C1 segment of cervical spinal cord (tissue), 14 donors: ENCODE measurements at places on chromosomes 4 and X.

GRCh38 chrX:724256-724655 is 93.7 kb downstream of the SHOX start:
- DNase-seq: no peak

DNA sequence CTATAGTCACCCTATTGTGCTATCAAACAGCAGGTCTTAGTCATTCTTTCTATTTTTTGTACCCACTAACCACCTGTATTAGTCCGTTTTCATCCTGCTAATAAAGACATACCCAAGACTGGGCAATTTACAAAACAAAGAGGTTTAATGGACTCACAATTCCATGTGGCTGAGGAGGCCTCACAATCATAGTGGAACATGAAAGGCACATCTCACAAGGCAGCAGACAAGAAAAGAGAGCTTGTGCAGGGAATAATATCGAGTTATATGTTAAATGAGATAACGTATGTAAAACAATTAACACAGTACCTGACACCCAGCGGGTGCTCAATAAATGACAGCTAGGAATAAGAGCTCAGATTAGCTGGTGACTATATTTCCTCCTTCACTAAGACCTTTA is 88.1 kb upstream of the WDR44 start:
- no peak for DNase-seq

- no peak for DNase-seq
These were observed 3.6 kb downstream of the NEIL3 start for GRCh38 chr4:177313263-177313662.

DNA sequence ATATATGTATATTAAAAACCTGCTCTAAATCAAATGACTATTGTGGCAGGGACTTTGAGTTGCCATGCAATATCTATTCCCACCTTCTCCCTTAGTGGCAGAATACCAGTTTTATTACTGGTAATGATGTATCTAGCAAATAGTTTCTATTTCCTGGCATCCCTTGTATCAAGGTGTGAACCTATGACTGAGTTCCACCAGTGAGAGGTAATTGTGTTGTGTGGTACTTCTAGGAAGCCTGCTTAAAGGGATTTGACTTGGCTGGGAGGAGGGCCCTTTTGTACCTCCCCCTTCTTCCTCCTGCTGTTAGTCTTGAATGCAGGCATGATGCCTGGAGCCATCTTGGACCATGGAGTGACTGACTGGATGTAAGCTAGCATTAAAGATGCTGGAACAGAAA is 65.4 kb upstream of the DYNLT3 start:
- DNase-seq: no peak

GRCh38 chr4:48450740-48451139 is 32.4 kb upstream of the SLC10A4 start:
- no peak for DNase-seq

DNA sequence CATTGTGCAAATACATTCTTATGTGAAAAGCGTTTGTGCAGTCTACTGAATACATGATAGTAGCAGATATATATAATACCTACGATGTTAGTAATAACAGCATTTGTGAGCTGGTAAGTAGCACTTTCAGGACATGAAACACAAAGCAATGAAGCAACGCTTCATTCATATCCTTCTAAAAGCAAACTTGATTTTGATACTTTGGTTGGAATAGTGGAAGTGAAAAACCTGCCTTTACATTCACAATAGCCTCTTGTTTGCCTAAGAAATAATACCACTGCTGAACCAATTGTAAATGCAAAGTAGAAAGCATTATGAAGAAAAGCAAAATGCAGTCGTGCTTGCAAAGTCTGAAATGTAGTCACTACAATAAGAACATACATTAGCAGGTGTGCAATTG is 926.3 kb downstream of the FSTL5 start:
- DNase-seq: no peak

DNA sequence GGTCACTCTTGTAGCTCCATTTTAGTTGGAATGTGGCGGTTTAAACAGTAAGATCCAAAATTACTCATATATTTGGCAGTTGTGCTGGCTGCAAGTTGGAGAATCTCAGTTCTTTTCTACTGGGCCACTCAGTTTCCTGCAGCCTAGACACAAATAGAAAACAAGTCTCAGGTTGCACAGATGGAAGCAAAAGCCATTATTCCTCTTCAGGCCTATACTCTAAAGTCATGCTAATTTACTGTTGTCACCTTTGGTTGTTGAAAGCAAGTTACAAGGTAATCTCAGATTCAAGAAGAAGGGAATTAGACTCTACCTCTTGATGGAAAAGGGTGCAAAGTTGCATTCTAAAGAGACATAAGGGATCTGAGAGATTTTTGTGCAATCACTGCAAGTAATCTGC is 345.4 kb downstream of the ADAM29 start:
- DNase-seq: no peak

GRCh38 chr4:88137112-88137511 is 21.3 kb downstream of the ABCG2 start:
- DNase-seq: no peak

DNA sequence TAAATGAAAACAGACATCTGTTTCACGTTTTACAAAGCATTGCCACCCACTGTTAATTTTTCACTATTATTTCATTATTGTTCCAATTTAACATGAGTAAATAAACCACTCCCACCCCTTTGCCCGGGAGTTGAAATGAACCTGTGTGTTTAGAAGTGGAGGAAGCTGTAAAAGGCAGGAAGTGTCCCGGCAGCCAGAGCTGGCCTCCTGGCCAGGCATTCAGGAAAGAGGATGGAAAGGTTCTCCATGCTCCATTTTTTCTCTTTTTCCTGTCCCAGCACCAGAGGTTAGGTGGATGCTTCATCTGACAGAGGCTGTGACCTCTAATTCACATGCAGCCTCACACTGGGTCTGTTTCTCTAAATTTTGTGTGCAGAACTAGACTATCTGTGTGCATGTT is 55.5 kb upstream of the LNX1 start:
- DNase-seq: no peak

DNA sequence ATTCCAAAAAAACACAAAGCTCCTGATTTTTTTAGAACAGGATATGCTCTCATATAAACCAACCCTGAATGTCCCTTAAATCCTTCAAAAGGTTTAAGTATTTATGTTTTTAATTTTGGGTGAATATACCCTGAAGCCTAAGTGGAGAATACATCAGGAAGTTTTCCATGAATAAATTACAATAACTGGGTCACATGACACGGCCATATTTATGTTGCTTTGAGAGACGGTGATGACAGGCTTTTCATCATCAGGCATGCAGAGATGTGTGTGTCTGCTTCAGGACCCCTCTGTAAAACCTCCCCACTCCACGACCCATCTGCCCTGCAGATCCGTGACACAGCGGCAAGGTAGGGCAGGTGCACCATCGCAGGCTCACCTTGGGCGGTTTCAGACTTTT is 60.3 kb upstream of the C4orf50 start:
- no peak for DNase-seq

DNA sequence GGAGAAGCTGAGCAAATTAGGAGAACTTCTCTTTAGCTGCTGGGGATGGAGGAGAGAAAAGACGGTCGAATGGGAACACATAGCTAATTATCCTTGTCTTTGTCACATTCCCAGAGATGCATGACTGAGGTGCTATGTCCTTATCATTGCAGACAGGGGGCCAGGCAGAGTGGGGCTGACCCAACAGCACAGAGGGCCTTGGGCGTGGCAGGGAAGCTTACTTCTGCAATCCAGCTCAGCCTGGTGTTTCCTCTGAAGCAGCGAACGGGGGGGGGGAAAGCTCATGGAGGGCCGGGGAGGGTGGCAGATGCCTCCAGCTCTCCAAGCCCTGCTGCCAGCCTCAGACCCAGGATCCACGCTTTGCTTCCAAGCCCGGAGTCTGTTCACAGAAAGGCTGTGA is 50.8 kb upstream of the HOPX start:
- DNase-seq: no peak

DNA sequence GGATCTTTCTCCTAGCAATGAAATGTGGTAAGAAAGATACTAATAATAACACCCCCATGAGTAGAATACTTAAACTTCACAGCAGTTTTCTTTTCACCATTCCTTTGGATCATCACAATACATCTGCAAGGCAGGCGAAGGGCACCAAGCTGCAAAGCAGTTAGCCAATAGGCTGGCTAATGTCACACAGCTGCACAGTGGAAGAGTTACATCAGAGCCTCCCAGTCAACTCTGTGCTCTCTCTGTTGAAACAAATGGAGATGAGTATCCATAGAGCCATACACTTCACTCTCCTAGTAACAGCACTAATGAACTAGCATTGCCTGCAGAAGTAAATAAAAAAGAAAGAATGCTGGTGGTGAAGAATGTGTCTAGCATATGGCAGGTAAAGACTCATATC is 139.0 kb downstream of the ATG4A start:
- no peak for DNase-seq

DNA sequence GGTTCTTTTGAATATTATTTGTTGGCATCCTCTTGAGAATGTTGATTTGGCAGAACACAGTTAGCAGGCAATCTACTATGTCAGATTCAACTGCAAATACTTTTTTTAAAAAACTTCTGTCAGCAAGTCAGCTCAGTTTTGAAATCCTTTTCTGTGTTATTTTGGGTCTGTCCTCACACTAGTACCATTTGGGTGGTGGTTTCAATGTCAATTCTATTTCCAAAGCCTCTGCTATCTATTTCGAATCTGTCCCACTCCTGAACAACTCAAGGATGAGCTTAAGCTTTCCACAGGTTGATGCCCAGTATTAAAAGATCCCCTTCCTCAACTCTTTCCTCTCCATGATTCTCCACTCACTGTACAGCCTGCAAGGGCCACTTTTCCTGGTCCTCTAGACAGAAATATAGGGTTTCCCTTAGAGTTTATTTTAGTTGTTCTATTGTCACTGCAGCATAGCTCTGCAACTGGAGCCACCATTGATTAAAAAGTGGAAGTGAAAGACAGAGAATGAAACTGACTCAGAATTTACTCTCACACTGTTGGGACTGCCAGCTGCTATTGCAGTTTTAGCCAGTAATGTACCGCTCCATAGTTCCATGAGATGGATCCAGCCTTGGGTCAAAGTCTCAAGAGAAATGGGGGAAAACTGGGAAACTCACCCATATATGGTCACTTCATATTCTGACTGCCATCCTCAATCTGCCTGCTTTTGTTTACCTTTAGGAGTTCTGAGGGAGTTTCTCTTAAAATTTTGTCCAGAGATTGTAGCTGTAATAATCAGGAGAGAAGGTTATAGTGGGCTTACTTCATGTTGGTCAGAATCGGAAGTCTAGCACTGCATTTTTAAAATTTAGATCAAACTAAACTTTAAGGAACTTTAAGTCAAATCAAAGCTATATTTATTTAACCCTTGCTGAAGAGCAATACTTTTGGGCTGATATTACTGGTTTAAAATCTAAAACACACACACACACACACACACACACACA is 14.6 kb downstream of the HDX start:
- no peak for DNase-seq

- DNase-seq: no peak
These were observed 151.9 kb upstream of the SLC7A11 start for GRCh38 chr4:138393886-138394610.

DNA sequence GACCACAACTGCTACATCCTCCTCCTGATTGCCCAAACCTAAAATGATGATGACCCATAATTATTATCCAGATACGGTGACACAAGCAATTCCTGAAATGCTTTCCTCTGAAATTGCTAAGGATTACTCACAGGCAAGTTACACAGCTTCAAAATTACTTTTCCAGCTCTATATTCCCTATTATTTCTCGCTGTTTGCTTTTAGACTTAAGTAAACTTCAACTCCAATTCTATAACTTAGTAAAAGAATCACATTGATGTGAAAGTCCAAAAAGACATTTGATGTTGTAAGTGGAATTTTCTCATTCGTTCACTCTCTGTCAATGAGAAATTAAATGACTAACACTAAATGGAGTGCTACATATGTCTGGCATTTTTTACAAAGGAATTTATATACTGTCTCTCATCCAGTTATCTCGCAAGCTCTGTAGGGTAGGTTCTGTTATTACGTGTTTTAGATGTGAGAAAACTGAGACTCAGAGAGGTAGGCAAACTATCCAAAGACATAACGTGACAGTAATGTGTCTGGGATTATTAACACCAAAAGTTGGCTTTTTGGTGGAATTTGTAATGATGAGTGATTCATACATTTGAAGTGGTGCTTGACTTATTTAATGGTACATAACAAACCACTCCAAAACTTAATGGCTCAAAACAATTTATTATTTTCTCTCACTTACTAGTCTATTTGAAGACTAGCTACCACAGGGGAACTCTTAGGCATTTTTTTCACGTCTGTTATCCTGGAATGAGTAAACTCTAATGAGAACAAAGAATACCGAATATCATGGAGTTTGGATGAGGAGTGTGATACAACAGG is 31.5 kb downstream of the PALLD start:
- DNase-seq: no peak
